ENCODE measurements at places on chromosomes 16 and 17.
A peak's percentile ranks its signal among the peaks of the same experiment; 100 is the strongest.

DNA sequence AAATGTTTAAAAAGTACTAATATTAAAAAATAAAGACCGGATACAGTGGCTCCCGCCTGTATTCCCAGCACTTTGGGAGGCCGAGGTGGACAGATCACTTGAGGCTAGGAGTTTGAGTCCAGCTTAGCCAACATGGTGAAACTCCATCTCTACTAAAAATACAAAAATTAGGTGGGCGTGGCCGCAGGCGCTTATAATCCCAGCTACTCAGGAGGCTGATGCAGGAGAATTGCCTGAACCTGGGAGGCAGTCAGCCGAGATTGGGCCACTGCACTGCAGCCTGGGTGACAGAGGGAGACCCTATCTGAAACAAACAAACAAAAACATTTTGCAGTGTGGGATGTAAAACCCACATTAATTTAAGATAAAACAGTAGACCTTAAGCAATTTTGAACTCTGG lies 11.8 kb downstream of the CDC27 start:
- DNase-seq, result no peak

GRCh38 chr17:20026960-20027359 lies 17.8 kb downstream of the SPECC1 start:
- DNase-seq, result no peak

GRCh38 chr17:6755731-6756184 lies at the start of gene XAF1:
XAF1 (plus strand) TSS chr17:6756046; CDS start chr17:6756079, 33 bp downstream.
- peak; percentile 65 for DNase-seq

GRCh38 chr16:19127205-19127604 lies 13.4 kb downstream of the ITPRIPL2 start:
- DNase-seq, result no peak

Data from CD4-positive, alpha-beta T cell treated with Interleukin-2 at 100 ng/mL for 4 hours (primary cell).